Progenitor cell of endocrine pancreas (in vitro differentiated cells): ENCODE measurements at places on chromosomes 2 and 18.

GRCh38 chr2:317501-318424, 29.9 kb upstream of the ALKAL2 start:
- DNase-seq = no peak

DNA sequence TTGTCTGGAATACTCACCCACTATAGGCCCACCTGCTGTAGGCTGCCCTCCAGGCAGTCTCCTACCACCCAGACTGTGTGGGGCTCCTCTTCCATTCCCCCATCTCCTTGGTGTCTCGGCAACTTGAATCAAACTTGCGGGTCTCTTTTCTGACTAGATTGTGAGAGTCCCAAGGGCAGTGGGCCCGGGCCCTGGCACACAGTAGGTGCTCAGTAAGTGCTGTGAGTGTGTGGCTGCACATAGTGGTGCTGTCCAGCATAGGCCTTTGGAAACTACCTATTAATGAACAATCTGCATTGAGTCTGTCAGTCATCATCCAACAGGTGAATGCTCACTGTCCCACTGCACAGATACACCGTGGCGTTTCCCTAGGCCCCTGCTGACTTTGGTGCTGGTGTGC, 43.6 kb upstream of the ASB1 start:
- no peak for DNase-seq

- no peak for DNase-seq
Observed at GRCh38 chr2:134170700-134171099, 83.2 kb upstream of the MGAT5 start.

GRCh38 chr2:16238001-16238761, 297.8 kb downstream of the MYCN start:
- no peak for DNase-seq

GRCh38 chr2:125167152-125167551, 1142.1 kb downstream of the CNTNAP5 start:
- DNase-seq = no peak

GRCh38 chr2:238126775-238127164, 11.7 kb upstream of the KLHL30 start:
- no peak for DNase-seq

DNA sequence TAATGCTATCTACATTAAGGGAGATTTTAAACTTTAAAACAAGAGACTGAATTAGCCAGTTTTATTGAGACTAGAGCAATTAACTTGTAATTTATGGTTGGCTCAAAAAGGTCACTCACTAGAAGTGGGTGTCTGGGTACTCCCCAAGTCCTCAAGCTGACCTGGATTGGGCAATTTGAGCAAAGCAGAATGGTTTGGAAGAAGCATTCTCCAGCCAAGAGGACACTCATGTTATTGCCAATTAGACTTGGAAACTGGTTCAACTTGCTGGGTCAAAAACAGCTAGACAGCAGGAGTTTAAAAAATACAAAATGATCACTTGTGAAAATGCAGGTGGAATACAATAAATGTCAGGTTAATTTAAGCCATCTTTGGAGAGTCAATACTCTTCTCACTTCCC, 29.5 kb upstream of the MYO1B start:
- DNase-seq = no peak

- no peak for DNase-seq
Observed at GRCh38 chr18:28884304-28884703, 707.4 kb upstream of the CDH2 start.

- DNase-seq = no peak
Observed at GRCh38 chr2:33136056-33136455, 189.3 kb downstream of the LTBP1 start.

DNA sequence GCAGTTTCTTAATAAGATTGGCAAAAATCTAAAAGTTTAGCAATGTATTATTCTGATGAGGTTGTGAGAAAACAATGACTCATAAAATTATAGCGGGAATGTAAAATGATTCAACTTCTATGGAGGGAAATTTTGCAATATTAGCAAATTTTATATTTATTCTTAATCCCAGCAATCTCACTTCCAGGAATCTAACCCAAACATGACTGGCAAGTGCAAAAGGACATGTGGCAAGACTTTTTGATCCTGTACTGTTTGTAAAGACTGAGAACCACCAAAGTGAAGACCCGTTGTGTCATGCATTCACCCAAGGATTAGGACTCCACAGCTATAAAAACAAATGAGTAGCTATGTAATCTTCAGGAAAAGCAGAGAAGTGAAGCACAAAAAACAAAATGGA, 234.8 kb upstream of the KYNU start:
- no peak for DNase-seq

DNA sequence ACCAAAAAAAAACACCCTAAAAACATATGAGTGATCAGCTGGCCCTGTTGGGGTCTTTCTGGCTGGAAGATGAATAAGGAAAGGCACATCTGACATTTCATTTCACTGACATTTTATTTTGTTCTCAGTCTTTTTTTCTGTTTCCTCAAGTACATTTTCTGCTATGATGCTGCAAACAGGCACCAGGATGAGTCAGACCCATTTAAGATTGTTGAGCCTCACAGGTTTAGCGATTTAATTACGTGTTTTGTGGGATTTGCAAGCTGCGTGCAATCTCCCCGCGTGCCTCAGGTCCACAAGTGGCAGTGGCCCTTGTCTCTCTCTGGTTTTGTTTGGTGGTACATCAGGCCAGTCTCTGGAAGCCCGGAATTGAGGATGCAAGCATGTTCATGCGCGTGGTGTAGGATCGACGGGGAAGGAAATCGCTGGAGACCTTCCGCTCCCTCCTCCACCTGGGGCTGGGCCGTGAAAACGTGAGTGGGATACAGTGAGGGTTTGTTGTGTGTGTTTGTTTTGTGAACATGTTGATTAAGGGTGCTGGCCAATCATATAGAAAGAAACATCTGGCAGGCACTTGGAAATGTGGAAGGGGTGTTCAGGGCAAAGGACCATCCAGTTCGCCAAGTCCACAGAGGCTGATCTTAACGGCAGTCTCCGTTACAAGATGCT, 120.2 kb upstream of the ZNF516 start:
- no peak for DNase-seq

DNA sequence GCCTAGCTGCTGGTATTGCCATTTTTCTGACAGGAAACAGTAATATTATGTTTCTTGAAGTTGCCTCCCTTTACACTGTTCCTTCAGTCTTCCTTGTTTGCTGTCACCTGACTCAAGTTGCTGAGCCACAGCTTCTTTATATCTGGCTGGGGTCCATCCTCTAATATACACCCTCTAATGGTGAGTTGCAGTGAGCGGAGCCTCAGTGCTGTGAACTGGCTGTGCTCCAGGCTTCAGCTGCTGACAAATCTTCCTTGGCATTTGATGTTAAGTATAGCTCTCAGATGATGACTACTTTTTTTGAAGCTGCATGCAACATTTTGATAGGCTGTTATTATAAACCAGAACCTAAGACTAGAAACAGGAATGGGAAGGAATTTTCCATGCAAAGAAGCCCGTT, 366.7 kb downstream of the NUP35 start:
- no peak for DNase-seq

DNA sequence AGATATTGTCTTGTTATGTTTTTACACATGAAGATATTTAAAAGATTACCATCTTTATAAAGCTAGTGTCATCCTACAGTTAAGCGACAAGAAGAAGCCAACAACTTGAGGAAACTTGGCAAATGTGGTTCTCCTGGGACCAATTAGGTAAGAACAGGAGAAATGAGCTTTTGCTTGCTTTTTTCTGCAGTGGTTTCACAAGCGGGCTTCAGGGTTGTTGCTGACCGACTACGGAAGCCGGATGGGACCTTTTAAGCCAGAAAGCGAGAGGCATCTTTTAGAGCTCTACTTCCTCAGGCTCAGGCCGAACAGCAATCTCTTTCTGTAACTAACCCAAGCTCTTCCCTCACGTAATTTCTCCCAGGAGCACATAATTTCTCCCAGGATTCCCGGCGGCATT, 256.5 kb downstream of the CNTNAP5 start:
- no peak for DNase-seq

- DNase-seq = peak; percentile 58
Observed at GRCh38 chr18:76620321-76621170, 125.5 kb upstream of the ZNF516 start.

- peak; percentile 51 for DNase-seq
Observed at GRCh38 chr2:32947076-32947483, 327 bp downstream of the LTBP1 start.

DNA sequence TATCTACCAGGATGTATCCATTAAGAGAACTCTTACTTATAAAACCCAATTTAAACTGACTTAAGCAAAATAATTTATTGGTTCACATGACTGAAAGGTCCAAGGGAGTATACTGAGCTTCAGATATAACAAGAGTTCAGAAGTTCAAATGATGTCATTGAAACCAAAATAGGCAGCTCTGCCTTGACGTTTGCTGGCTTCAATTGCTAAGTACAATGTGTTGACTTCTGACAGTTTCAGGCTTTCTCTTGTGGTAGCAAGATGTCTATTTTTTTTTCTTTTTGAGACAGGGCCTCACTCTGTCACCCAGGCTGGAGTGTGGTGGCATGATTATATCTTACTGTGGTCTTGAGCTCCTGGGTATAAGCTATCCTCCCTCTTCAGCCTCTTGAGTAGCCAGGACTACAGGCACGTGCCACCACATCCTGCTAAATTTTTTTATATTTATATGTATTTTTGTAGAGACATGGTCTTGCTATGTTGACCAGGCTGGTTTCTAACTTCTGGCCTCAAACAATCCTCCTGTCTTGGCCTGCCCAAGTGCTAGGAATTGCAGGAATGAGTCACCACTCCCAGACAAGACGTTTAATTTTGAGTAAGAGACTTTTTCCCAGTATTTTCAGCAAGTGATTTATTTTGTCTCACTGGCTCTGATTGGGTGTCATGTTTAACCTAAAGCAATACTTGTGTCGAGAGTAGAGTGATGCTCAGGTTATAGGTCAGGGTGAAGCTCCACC, 184.8 kb downstream of the NR4A2 start:
- DNase-seq = no peak

DNA sequence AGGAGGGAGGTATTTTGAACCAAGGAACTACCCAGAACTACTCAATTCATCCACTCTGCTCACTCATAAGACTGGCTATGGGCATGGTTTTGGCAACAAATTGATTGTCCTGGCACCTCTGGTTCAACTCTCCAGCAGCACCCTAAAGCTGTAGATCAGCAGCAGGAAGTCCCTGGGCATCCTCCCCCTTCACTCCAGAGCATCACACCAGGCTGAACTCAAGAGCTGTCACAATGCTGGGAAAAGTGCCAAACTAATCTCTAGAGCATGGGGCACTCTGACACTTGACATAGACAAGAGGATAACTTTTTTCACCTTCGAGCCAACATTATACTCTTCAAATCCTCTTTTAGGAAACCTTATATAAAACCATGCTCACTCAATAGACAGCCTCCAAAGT, 154.1 kb upstream of the RBBP8 start:
- DNase-seq = no peak

- DNase-seq = no peak
Observed at GRCh38 chr2:179354739-179355537, 90.3 kb upstream of the SESTD1 start.

GRCh38 chr18:45958730-45959129, 8.4 kb downstream of the EPG5 start:
- DNase-seq = no peak

GRCh38 chr2:45973426-45973825, 322.0 kb downstream of the PRKCE start:
- DNase-seq = no peak

DNA sequence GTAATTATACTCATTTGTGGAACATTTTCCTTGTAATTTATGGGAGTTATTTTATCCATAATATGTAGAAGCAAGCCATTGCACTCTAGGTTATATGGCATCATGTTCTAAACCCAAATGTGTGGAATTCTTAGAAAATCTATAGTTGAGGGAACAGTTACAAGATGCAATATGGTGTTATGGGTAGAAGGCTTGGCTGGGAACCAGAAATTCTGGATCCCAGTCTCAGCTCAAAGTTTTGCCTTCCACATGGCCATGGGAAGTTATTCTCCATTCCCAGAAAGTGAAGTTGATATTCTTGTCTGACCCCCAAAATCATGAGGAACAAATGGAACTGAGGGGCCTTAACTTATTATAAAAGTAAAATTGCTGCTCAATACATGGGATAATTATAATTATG, 38.0 kb downstream of the KIF5C start:
- DNase-seq = no peak

- no peak for DNase-seq
Observed at GRCh38 chr18:76670564-76671288, 151.6 kb upstream of the ZNF236 start.

DNA sequence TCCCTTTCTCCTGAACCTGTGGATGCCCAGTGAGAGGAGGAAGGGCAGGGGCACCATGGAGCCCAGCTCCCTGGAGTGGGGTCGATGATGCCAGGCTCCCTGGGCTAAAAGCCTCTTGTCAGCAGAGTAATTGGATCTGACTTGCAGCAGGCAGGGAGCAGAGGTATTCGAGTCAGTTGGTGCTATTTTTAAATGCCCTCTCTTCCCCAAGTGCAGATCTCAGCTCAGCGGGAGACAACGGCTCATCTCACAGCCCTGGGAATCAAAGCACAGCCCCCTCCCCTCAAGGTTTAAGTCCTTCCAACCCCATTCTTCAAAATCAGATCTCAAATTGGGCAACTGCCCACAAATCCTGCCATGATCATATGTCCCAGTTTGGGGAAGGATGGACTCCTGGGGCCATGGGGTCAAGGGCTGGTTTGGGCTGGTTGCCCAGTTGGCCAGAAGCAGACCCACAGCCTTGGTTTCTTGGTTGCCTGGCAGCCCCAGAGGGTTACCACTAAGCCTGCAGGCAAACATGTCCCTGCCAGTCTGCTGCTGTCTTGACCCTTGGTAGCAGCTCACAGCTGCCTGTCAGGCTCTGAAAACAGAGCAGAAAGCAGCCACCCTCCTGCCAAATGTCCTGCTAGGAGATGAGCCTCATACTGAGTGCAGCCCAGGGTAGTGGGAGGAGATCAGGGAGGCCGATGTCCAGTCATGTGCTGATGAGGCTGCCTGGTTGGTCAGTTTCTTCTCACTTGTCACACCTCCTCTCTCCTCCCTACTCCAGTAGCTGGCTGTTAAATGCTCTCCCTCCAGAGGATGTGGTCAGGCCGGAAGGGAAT, 244.9 kb downstream of the LOXHD1 start:
- no peak for DNase-seq

GRCh38 chr18:78046631-78047030, 797.0 kb downstream of the GALR1 start:
- DNase-seq = no peak

GRCh38 chr2:240210198-240210965, 69.9 kb upstream of the OTOS start:
- DNase-seq = no peak

DNA sequence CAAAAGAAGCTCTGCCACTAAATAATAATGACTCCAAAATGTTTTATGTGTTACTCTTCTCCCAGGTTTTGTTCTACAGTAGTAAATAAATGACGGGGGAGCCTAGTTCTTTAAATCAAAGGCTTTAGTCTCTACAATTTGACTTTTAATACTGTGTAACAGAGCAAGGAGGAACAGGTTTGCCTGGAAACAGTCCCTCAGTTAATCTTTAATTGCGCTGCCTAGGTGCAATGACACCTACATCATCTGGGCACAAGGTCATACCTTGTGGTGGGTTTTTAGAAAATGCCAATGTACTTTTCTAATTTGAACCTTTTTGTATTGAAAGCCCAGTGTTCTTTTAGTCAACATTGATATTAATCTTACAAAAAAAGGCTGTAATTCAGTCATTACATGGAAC, 287.3 kb upstream of the SETBP1 start:
- DNase-seq = no peak
